Osteoblast (primary cell): ENCODE measurements at places on chromosomes 2 and 18.

DNA sequence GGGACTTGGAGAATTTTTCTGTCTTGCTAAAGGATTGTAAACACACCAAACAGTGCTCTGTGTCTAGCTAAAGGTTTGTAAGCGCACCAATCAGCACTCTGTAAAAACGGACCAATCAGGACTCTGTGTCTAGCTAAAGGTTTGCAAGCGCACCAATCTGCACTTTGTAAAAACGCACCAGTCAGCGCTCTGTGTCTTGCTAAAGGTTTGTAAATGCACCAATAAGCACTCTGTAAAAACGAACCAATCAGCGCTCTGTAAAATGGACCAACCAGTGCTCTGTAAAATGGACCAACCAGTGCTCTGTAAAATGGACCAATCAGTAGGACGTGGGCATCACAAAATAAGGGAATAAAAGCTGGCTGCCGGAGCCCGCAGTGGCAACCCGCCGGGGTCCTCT lies 16.5 kb downstream of the ABI2 start:
- DNase-seq, result no peak

GRCh38 chr2:43219383-43220228 lies 6.8 kb downstream of the ZFP36L2 start:
- DNase-seq, result peak; percentile 95

GRCh38 chr2:182816866-182817265 lies 49.6 kb downstream of the FRZB start:
- no peak for DNase-seq

- DNase-seq, result no peak
Measured at GRCh38 chr2:159009940-159010339, 41.5 kb downstream of the TANC1 start.

DNA sequence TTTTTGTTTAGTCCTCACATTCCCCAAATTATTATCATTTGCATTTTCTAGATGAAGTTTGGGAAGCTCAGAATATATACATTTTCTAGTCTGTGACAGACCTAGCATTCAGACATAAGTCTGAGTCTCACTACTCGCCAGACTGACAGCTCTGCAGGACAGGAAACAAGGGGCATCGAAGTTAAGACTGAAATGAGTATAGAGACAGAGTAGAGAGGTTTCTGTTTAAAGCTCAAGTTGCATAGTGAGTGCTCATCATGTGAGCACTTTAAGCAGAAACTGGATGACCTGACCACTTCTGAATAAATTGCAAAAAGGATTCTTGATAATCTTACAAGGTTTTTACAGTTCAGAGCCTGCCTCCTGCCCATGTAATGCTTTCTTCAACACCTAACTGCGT lies 1.1 kb downstream of the HADHB start:
- DNase-seq, result peak; percentile 11

DNA sequence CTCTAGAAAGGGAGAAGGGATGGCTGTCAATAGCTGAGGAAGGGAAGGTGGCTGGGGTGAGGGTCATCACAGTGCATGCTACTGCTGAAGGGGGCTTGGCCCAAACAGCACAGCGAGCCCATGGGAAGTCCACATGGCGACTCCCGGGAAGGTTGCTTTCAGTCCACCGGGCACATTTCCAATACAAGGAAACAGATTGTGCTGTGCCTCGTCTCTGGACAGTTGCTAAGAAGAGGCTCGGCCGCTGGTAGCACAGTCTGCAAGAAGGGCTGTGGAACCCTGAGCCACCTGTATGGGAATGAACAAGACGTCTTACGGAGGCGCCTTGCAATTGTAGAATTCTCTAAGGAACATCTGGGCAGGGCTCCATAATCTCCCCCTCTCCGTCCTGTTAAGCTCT lies 123.1 kb downstream of the CELF4 start:
- peak; percentile 43 for DNase-seq

DNA sequence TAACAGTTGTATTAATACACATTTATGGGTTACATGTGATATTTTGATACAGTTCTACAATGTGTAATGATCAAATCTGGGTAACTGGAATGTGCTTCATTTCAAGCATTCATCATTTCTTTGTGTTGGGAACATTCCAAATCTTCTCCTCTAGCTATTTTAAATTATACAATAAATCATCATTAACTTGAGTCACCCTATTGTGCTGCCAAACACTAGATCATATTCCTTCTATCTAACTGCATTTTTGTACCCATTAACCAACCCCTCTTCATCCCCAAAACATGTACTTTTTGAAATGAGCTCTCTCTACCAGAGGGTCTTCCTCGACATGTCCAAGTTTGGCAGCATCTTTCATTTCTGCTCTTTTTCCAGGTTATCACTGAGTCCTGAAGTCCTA lies 81.1 kb upstream of the TTC39C start:
- DNase-seq, result peak; percentile 48

GRCh38 chr2:171154348-171154747 lies 6.3 kb downstream of the TLK1 start:
- DNase-seq, result no peak

GRCh38 chr18:53408271-53408670 lies 816.2 kb downstream of the MBD2 start:
- no peak for DNase-seq

- no peak for DNase-seq
Measured at GRCh38 chr2:179606141-179606540, 255.3 kb downstream of the ZNF385B start.

DNA sequence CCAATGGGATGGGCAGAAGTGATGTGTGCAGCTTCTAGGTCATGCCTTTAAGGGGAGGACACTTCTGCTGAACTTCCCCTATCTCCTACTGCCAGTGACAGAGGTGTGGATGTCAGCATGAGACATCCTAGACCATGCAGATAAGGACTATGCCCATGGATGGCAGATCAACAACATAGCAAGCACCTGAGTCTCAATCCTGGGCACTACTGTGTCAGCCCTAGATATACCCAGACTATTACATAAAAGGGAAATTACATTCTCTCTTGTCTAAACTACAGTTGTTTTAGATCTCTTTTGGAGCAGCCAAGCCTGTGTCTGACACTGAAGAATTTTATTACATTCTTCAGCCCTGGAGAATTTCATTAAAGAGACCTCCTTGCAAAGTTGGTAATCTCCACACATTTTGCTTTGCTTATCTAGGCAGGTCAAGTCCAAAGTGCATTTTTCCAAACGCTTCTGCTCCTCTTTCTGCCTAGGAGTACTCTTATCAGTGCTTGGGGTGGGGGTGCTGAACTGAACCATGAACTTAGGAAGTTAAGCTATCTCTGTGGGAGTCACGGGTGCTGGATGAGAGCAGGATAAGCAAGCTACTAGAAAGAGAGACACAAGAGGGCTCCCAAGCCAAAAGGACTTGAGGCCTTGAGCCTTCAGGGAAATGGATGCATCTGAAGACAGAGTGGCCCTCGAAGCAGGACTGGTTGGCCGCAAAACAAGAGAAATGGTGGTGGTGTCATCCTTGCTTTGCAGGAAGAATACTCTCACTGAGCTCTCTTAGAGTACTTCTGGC lies 95.2 kb upstream of the SPRED2 start:
- DNase-seq, result no peak

- no peak for DNase-seq
Measured at GRCh38 chr2:192828175-192828574, 633.4 kb upstream of the TMEFF2 start.

DNA sequence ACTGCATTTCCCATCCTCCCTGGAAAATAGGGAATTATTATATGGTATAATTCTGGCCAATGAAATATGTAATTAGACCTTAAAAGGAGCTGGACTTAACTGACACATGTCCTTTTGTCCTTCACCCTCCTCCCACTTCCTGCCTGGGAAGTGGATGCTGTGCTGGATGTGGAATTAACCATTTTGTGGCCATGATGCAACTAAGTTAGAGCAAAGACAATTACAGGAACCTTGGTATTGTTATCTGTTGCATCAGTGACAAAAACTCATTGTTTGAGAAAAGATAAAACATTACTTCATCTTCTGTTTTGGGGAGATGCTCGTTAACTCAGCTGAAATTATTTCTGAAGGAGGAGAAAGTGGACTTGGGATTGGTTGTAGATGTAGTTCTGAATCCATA lies 227.7 kb upstream of the BOD1L2 start:
- no peak for DNase-seq

GRCh38 chr2:222477962-222478608 lies 53.7 kb downstream of the SGPP2 start:
- DNase-seq, result peak; percentile 22

DNA sequence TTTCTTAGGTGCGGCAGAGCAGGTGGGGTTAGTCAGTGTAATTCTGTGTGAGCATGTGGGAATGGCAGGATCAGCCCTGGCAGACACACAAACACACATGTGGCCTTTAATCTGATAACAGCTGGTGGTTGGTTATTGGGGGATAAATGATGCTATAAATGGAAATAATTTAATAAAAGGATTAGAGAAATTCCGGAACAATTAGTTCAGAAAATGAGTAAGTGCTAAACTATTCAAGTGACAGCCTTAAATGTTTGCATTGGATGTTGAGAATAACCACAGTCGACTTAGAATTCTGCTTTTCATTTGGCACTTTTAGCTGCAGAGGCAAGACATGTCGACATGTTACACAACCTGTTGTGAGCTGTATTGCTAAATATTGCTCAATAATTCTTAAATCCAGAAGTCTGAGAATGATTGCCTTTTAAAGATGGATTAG lies 7.2 kb downstream of the SMYD1 start:
- peak; percentile 44 for DNase-seq

DNA sequence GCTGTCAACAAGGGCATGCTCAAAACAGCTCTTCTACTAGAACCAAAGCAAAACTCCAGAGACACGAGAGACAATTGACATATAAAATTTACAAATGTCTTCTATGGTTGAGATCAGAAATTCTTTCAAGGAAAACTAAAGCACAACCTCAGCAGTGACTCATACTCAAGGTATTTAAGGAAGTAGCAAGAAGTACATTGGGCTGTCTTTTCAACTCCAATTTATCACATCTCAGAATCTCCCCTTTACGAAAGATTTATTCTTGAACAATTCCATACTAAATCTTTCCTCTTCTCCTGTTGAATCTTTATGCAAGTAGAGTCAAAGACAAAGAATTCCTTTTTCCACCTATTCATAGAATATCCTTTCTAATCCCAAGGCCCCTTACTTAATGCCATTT lies 324.0 kb downstream of the IRS1 start:
- DNase-seq, result peak; percentile 52

DNA sequence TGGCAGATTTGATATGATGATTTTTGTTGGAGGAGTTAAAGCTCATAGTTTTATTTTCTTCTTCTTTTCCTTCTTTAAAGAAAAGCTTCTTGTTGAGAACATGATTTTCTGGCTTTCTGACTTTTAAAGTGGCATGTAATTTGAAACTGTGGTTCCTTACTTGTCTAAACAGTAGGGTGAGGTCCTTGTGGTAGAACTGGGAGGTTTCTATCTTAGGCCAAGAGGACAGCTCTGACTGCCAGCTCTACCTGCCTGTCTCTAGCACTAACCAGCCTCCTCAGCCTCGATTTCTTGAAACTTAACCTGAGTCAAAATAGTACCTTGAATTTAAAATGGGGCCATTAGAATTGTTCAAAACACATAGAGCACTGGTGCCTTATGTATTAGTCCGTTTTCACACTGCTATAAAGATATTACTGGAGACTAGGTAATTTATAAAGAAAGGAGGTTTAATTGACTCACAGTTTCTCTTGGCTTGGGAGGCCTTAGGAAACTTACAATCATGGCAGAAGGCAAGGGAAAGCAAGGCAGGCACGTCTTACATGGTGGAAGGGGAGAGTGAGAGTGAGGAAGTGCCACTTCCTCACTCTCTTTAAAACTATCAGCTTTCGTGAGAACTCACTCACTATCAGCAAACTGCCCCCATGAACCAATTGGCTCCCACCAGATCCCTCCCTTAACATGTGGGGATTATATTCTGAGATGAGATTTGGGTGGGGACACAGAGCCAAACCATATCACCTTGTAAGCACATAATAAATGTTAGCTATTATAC lies 119.0 kb downstream of the CERS6 start:
- DNase-seq, result no peak

- no peak for DNase-seq
Measured at GRCh38 chr2:63819256-63819655, 22.4 kb upstream of the UGP2 start.

- peak; percentile 46 for DNase-seq
Measured at GRCh38 chr2:168912901-168913369, 11.8 kb downstream of the G6PC2 start.

GRCh38 chr2:233531955-233532354 lies 34.6 kb downstream of the USP40 start:
- DNase-seq, result no peak

- peak; percentile 83 for DNase-seq
Measured at GRCh38 chr2:160224060-160224459, 24.0 kb upstream of the ITGB6 start.

- DNase-seq, result peak; percentile 5
Measured at GRCh38 chr2:10932345-10933151, 20.8 kb downstream of the KCNF1 start.

DNA sequence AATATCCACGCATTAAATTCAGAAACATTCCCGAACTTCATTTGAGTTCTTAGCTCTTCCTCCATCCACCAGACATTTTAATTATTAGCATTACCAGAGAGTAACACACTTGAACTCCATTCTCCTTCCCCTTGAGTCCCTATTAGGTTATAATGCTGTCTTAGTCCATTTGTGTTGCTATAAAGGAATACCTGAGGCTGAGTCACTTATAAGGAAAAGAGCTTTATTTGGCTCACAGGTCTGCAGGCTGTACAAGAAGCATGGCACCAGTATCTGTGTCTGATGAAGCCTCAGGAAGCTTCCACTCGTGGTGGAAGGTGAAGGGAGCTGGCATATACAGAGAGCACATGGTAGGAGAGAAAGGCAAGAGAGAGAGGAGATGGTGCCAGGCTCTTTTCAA lies 25.4 kb downstream of the TBC1D8 start:
- DNase-seq, result no peak

- no peak for DNase-seq
Measured at GRCh38 chr2:99805930-99806476, 316.2 kb upstream of the REV1 start.

DNA sequence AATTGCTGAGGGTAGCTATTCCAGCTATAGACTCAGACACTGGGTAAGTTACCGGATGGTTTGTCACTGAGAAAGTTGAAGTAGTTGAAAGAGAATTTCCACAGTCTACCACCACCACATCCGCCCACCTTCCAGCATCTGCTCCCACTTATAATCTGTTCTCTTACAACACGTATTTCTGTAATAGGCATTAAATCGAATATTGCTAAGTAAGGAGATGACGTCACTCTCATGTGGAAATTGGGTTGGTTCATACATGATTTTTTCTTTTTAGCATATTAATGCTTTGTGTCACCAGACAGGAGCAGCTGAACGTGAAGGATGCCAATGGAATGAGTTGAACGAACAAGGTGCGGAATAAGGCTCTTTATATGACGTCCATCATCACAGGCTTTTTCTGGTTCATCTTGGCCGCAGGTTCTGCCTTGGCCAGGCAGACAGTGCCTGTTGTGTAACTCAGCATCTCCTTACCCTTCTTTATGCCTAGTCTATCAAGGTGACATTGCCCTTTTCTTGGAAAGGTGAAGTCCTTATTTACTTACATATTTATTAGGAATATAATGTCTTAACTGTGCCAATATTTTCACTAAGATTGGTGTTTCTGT lies 45.9 kb downstream of the THUMPD2 start:
- no peak for DNase-seq

GRCh38 chr2:101583861-101584260 lies 108.9 kb upstream of the RFX8 start:
- DNase-seq, result no peak

GRCh38 chr2:22970284-22970975 lies 414.5 kb upstream of the KLHL29 start:
- no peak for DNase-seq
